ENCODE measurements at places on chromosomes 2 and 18.

DNA sequence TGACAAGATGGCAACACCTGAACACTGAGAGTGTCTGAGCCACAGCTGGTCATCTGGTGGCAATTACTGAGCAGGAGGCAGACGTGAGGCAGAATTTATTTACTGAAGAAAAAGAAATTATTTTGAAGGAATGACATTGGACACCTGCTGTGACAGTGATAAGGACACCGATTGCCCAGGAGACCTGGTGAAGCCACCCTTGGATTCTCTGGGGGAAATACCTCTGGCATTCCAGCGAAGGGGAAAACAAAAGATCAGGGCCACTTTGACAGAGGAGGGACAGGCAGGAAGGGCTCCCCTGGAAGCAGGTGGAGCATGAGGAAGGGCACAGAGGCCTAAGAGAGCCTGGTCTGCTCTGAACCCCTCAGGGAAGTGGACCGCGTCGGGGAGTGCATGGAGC, 85.4 kb upstream of the ALPP start:
- DNase-seq, result no peak

DNA sequence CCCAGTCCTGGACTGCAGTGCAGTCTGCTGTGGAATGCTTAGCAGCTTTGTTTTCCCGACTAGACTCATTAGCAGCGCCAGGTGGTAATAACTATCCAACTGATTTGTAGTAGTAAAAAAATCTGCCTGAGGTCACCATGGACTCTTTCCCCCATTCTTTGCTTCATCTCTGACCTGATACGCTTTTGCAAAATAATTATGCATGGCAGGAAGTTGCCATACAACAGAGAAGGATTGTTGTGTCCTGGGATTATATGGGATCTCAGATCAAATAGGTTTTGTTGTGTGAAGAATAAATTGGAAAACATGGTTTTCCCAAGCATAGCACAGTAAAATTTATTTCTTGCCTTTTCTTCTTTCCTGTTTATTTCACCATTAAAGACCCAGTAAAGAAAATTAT, 72.4 kb upstream of the ATP5MC3 start:
- no peak for DNase-seq

DNA sequence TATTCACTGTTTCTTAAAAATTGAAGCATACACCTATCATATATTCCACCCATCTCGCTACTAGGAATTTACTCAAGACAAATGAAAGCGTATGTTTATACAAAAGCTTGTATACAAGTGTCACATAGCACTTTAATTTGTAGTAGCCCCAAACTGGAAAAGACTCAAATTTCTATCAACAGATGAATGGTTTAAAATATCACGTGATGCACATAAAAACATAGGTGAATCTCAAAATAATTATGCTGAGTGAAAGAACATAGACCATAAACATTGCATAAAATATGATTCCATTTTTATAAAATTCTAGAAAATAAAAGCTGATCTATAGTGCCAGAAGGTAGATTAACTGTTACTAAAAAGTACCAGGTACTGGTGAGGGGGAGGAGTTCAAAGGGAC, 392.9 kb upstream of the LRATD1 start:
- no peak for DNase-seq

- DNase-seq, result no peak
Observed at GRCh38 chr2:30230497-30231211, 680 bp upstream of the LBH start.

- peak; percentile 64 for DNase-seq
Observed at GRCh38 chr2:100197631-100198153, 55.3 kb upstream of the AFF3 start.

- DNase-seq, result no peak
Observed at GRCh38 chr2:37326285-37326684, 1.7 kb upstream of the PRKD3 start.

DNA sequence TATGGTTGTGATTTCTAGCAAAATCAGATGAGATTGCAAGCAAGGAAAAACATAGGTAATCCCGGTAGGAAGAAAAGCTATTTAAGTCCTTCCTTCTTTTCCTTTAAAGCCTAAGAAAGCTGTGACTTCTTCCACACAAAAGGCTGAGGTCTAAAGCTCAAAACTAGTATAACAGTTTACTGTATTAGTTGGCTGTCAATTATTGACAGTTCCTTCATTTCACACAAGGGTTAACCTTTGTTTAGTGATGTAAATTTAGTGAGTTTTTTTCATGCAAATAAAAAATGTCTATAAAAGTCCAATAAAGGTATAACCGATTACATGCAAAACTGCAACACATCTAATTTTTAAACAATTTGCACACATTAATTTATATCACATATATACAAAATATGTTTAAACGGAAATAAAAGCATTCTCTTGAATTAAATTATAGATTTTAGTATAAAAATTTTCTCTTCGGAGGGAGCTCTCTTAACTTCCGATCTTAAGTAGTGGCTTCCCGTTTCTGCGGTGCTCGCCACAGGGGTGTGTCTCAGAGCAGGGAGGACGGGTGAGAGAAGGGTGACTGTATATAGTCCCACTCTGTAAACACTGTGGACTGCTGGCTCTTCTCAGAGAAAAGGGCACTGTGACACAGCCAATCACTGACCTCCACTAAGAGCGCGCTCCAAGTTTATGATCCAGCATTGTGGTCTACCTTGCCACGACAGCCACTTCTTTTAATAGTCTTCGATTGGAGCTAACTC, 33.4 kb downstream of the TTR start:
- DNase-seq, result no peak

- no peak for DNase-seq
Observed at GRCh38 chr18:37313624-37314023, 252.0 kb downstream of the CELF4 start.

DNA sequence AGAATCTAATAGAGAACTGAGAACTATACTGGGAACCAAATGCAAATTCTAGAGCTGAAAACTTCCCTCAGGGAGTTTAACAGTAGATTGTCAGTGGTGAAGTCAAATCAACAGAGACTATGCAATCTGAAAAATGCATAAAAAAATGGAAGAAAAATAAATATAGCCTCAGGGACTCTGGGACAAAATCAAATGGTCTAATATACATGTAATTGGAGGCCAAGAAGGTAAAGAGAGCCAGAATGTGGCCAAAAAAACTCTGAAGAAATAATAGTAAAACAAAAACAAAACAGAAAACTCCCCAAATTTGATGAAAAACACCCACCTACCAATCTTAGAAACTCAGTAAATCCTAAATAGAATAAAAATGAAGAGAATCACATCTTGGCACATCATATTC, 16.5 kb downstream of the DNAJC27 start:
- no peak for DNase-seq

DNA sequence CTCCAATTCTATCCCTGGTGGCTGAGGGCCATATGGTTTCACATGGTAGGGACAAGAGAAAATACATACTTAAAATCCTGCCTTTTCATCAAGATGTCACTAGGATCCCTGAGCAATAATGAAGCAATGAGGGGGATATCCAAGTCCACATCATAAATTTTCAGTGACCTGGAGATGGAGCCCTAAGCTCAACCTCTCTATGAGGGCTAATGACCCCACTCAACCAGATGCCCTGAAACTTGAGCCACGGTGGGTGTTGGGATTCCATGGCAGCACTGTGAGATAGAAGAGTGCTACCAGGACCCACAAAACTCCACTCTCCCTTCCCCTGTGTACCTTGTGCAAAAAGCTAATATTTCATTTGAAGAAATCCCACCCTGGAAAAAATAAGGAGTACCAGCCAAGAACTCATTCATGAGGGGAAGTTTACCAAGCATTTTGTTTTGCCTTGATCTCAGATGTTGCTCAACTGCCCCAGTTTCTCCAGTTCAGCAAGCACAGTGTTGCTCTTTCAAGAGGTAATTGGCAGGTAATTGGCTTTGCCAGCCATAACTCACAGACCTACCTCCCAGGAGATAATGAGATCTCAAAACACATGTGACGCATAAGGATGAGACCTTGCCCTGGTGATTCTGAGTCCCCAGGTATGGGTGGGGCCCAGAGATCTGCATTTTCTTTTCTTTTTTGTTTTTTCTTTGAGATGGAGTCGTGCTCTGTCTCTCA, 51.0 kb upstream of the TTC39C start:
- no peak for DNase-seq

- no peak for DNase-seq
Observed at GRCh38 chr2:26086779-26087178, 52.9 kb downstream of the RAB10 start.

DNA sequence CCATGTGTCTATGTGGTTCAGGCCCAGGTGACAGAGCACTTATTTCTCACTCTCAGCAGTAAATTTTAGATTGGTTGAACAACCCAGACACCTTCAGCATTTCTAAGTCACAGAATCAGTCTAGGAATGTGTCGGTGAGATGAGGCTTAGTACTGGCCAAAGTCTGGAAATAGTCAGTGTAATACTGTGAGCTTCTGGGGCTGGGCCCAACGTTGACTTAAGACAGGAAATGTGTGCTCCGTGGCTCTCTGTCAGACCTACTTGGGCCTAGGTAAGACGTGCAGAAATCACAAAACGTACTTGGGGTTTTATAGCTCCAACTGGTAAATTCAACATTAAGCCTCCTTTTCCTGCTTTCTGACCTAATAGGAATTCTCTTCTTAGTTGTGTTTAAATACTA, 160.3 kb upstream of the COL3A1 start:
- DNase-seq, result no peak

- no peak for DNase-seq
Observed at GRCh38 chr2:70673041-70673647, 94.9 kb downstream of the ADD2 start.

- DNase-seq, result no peak
Observed at GRCh38 chr2:28606986-28607441, 111.2 kb downstream of the PLB1 start.

DNA sequence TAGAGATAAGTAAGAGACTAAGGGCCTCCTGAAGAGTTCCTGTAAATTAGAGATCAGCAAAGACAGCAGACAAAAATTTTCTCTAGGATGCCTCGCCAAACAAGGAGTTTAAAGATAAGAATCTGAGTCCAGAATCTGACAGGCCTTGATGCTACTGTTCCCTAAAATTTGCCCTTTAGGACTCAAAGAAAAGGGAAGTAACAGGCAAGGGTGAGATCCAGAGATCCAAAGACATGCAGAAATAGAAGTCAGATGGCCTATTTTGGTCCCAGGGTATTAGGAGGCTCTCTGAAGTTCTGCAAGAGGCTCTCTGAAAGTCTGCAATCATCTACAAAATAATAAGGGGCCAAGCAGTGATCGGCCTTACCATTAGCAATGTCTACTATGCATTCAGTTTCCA, 33.0 kb downstream of the GALNT5 start:
- no peak for DNase-seq

- DNase-seq, result no peak
Observed at GRCh38 chr2:201260302-201260800, at the start of gene CASP8. CASP8 (plus strand) TSS chr2:201260536; CDS start chr2:201266487, 5,951 bp downstream.

- DNase-seq, result no peak
Observed at GRCh38 chr2:75025633-75026380, 67.4 kb downstream of the POLE4 start.

- no peak for DNase-seq
Observed at GRCh38 chr18:65372904-65373303, 377.9 kb upstream of the CDH7 start.

DNA sequence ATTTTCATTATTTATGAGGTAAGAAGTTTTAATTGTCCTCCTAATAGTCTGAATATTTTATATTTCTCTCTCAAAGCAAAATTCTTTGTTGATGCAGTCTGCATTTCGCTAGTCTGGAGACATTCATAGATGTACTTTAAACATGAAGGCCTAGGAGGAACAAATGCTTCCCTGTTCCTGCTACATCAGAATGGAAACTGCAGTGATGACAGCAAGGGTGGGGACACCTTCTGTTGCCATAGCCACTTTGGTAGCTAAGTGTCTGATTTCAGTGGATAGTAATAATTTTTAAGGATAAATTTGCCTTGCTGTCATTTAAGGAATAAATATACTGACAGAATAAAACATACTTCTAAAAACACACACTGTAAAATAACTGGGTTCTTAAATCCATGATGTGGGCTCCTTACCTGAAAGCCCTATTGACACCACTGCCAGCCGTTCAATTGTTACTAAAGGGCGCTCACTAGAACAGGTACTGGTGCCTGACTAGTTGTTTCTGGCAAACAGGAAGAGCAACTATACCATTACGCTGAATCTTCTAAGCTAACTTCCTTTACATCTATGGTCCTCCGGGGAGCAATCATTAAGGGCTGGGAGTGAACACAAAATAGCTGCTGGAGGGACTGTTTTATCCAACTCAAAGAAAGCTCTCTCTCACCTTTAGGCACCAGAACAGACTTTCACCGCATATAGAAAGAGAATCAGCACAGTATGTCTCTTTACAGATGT, 88.2 kb downstream of the TMEM131 start:
- DNase-seq, result no peak

DNA sequence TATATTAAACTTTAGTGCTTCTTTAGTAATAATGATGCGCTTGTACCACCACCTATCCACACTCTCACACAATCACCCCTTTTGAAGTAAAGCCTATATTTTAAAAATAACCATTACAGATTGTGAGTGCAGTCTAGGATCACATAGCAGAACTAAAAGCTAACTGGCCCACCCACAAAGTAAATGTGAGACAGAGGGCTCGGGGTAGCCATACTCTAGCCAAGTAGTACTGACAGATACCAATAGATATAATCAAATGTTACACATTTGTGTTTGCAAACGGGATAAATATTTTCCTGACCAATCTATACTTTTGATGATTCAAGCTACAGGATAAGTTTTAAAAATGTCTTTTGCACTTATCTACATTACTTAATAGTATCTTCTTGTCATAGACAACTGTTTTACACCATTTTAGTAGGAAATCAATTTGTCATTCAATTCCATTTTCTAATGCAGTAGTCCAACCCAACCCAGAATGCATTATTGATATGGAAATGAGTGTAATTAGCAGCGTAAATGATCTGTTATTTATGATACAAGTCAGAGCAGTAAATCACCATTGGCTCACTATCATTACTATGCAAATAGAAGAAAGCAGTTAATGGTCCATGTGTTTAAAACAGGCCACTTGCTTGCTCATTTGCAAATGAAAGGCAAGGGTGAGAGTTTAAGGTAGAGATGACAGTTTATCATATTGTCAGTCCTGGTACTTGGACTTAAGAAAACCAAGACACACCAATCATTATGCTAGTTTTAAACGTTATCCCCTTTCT, 111.8 kb downstream of the ERBB4 start:
- no peak for DNase-seq

DNA sequence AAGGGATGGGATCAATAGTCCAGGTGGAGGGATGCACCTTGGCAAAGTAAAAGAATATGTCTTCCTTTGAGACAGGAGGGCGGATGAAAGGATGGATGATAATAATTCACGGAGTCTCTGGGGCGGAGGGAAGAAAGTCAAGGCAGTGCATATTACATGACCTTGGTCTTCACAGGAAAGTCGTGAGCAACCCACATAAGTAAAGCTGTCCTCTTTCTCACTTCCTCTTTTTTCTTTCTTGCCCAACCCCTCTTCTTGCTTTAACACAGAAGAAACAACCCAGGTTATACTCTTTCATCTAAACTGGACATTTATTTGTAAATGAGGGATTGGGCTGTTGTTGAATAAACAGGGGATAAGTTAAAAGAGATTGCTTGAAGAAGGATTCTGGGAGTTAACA, 168.7 kb upstream of the SKOR2 start:
- no peak for DNase-seq

All from DMS79 treated with DMSO at 0.1 percent for 48 hours (cell line).